Stimulated activated CD8-positive, alpha-beta memory T cell treated with anti-CD3 and anti-CD28 coated beads, Interleukin-7, amount 100 ng/mL, for 24 hours (primary cell): ENCODE measurements at places on chromosomes 16 and 17.

DNA sequence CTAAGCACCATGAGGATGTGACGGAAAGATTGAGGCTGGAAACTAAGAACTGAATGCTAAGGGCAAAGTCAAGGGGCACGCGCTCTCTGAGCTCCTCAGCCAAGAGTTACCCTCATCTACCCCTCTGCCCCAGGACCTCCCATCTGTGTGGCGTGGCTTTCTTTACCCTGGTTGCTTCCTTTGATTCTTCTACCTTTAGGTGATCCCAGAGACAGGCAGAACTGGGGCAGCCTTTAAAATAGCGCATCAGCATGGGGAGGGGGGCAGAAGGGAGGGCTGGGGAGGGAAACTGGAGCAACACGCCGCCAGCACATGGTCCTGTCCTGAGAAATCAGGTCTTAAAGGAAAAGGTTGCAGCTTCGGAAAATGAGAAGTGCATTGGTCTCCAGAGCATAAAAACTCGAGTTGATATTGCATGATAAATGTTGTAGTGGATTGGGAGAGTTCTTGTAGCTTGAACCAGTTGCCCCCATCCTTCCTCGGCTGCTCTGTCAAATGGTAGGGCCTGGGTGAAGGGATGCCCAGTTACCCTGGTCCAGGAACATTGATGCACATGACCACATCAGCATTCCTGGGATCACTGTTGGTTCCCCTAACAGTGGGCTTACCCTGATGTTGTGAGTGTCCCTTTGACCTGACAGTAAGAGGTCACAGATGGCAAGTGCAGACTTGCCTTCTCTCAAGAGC, 29.7 kb downstream of the LDHD start:
- no peak for DNase-seq

DNA sequence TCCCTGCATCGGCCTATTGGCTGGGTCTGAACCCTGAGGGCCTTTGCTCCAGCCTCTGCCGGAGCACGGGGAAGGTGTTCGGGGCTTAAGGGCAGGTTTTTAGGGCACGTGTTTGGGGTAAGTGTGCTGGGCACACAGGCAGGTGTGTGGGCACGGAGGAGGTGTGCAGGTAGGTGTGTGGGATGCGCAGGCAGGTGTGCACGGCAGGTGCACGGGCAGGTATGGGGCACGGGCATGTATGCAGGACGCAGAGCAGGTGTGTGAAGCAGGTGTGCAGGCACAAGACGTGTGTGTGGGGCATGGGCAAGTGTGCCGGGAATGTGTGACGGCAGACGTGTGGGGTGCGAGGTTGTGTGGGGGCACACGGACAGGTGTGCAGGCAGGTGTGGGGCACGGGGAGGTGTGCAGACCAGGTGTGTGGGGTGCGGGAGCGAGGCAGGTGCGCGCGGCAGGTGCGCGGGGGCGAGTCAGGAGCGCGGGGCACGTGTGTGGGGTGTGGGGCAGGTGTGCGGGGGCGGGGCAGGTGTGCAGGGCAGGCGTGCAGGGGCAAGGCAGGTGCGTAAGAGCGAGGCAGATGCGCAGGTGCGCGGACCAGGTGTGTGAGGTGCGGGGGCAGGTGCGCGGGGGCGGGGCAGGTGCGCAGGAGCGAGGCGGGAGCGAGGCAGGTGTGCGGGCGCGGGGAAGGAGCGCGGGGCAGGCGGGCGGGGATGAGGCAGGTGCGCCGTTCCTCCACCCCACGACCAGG, 28.6 kb upstream of the METRNL start:
- DNase-seq = no peak

DNA sequence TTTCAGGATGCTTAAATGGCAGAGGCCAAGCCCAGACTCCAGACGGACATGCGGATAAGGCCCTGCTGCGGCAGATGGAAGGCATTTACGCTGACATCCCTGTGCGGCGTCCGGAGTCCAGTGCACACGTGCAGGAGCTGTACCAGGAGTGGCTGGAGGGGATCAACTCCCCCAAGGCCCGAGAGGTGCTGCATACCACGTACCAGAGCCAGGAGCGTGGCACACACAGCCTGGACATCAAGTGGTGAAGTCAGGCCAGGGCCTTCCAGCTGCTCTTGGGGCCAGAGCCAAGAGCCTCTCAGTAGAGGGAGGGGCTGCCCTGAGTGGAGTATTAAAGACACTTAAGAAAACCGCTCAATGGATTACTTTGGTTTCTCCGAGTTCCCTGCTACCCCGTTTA, 29.4 kb downstream of the NARF start:
- no peak for DNase-seq

GRCh38 chr17:38749223-38750043, 1.3 kb upstream of the PCGF2 start:
- DNase-seq = no peak

GRCh38 chr16:56984639-56985038, 4.7 kb upstream of the NLRC5 start:
- DNase-seq = no peak
